A549 treated with Mapracorat at 1 μM for 4 hours (cell line): ENCODE measurements at places on chromosomes 11 and 22. TPM values are rescaled to one million over a fixed set of nuclear protein-coding genes. Genes with fewer than 3 reads are reported as not detected.

SERPING1 gene
- 0.63 to 1.0 TPM (median 0.83 TPM) in 5 replicates for total RNA-seq

C22orf23 gene
- total RNA-seq, result 0.13 to 0.30 TPM (median 0.26 TPM) in 5 replicates

TMEM223 gene
- 18.5 to 27.8 TPM (median 26.5 TPM) in 5 replicates for total RNA-seq

GAS2L1 gene
- total RNA-seq, result 23.5 to 38.2 TPM (median 34.7 TPM) in 5 replicates

MUC5AC gene
- 1.1 to 2.7 TPM (median 1.8 TPM) in 5 replicates for total RNA-seq
